ENCODE measurements at places on chromosomes 5 and 9.

DNA sequence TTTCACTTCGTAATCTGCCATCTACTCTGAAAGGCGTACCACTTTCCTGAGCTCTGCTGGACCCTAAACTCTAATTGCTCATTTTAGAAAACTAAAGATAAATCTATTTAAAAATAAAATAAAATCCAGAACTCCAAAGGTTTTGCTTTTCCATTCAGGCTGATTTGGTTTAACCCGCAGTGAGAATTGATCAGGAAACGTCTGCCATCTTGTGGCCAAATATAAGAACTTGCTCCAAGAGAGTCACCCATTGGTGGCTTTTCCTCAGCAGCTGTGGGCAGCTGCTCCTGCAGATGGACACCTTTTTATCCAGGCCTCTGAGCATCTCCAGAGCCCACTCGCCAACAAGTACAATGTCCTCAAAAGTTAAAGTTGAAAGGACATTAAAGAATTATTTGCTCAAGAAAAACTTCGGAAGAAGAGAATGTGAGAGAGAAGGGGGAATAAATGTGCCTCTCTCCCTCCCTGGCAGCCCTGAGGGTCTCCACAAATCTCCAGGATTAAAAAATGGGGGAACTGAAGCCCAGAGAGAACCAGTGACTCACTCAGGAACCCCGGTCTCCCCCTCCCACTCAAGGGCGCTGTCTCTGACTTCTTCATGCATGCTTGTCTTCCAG is 4.1 kb downstream of the SAXO1 start:
- no peak for DNase-seq

- no peak for DNase-seq
These were observed 29.3 kb upstream of the SELENOP start for GRCh38 chr5:42840842-42841567.

GRCh38 chr5:16773991-16774390 is 157.2 kb upstream of the RETREG1 start:
- DNase-seq, result no peak

GRCh38 chr9:112325127-112325526 is 8.3 kb downstream of the PTBP3 start:
- no peak for DNase-seq

DNA sequence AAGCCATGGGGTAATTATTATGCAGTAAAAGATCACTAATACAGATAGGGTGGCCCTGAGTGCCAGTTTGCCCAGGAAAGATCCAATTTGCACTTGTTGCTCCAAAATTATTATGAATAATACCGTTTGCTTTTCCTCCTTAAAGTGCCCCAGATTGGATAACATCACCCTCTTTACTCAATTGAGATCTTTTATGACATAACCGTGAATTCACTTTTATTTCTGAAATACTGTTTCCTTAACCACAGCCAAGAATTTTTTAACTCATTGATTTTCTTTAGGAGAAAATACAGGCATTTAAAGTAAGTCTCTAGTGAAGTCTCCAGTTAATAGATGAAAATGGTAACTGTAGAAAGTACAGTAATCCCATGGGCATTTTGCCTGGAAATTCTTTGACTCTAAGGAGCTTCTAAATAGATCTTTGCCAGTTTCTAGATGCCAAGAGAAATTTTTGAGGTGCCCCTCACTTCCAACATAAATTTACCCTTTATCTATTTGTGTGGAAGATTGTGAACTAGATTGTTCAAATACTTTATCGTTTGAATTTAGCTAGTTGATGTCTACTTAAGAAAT is 99.2 kb downstream of the UHRF2 start:
- no peak for DNase-seq

- DNase-seq, result no peak
These were observed 243.8 kb upstream of the IRX4 start for GRCh38 chr5:2126512-2126911.

DNA sequence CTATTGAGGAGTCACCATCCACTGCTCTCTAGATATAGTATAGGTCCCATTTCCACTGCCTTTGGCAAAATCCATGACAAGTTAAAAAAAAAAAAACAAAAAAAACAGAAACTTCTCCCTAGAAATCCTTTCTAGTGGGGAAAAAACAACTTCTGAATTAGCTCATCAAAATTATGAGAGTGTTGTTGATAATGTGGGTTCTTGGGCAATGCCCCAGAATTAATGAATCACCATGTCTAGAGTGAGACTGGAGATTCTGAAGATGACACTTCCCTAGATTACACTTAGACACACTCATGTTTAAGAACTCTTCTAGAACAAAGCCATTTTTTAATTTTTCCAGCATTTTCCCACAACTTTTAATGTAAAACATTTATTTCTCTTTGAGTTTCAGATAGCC is 728.0 kb upstream of the C9orf72 start:
- no peak for DNase-seq

DNA sequence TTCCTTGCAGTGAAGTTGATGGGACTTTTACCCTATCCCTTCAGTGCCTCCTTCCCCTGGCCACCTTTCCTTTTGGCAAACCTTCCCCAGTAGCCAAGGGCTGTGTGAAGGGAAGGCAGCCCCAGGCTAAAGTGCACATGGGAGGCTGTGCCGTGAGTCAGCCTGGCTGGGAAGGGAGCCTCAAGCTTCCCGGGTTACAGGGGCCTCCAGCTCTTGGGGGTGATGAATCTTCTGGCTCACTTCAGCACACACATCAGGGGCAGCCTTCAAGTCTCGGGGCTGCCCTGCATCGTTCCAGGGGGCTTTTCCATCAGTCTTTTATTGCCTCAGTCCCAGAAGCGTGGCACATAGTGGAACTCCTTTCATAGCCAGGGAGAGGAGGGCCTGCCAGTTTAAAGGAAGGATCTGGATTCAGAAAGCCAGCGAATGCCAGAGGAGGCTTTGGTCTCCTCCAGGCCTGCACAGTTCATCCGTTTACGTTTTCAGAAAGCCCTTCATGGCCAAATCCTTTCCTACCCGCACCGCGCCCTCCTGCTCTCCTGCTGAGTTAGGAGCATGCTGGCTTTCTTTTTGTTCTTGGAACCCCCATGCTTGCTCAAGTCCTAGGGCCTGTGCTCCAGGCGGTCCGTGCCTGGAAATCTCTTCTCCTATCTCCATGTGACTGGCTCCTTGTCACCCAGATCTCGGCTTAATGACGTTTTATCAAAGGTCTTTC is 134.8 kb upstream of the KLF4 start:
- no peak for DNase-seq

- DNase-seq, result no peak
These were observed 140.5 kb upstream of the RUSC2 start for GRCh38 chr9:35349287-35349990.

DNA sequence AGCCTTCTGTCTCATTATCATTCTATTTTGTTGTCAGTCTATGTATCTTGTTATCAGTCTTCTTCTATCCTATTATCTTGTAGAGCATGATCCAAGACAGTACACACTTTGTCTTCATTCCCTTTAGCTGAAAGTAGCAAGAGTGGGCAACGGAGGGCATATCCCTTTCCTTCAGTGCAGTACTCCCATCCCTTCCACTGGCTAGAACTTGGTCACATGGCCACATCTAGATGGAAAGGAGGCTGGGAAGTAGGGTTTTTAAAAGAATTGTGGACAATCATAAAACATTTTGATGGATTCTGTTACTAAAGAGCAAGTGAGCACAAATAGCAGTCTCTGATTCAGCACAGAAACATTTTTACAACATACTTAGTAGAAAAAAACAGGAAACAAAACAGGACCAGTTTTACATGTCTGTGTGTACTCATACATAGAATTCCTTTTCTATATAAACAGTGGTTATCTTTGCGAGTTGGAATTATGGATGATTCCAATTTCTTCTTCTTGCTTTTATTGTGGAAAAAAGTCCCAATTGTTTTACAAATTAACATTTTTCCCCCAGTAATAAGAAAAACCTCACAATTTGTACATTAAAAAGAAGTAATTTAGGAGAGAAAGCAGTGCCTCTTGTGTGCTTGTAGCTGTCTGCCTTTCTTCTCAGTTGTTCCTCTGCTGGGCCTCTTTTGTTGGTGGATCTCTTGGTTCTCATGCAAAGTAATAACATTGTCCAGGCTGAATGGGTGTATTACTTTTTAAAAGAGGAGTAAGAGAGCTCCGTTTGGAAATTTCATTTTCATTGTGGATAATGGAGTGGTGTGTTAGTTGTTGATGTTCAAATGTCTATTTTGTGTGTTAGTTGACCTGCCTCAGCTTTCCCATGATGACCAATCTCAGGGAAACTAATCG is 410.9 kb upstream of the TRPC7 start:
- no peak for DNase-seq

DNA sequence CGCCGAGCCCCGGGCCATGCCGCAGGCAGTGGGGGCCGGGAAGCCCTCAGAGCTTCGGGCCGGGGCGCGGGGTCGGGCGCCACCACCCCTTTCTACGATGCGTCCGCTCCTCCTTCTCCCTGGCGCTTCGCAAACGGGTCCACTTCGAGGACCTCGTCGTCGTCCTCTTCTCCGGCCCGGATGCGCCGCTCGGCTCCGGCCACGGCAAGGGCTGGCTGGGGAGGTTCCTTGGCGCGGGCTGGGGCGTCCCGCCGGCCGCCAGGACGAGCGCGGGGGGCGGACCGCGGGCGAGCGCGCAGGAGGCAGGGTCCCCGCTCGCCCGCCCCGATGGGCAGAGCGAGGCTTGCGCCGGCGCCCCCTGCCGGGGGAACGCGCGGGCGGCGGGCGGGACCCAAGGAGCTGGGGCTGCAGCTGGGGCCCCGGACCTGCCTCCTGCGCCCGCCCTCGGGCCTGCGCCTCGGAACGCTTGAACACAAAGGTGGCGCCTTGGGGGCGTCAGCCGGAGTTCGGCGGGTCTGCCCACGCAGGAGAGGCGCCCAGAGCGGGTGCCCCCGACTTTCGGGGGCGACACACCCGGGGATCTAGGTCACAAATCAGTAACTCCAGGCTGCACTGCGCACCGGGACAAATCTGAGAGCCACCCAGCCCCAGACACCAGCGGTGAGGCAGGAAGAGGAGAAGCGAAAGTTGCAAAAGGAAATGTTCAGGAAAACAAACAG is at the start of gene ROR2:
Gene ROR2 (minus strand): TSS at position 283 of the 719 bp plus-strand sequence.
- no peak for DNase-seq

GRCh38 chr9:22244139-22245011 is 202.2 kb upstream of the DMRTA1 start:
- DNase-seq, result no peak

- no peak for DNase-seq
These were observed 95.0 kb downstream of the CFAP90 start for GRCh38 chr5:7755958-7756357.

DNA sequence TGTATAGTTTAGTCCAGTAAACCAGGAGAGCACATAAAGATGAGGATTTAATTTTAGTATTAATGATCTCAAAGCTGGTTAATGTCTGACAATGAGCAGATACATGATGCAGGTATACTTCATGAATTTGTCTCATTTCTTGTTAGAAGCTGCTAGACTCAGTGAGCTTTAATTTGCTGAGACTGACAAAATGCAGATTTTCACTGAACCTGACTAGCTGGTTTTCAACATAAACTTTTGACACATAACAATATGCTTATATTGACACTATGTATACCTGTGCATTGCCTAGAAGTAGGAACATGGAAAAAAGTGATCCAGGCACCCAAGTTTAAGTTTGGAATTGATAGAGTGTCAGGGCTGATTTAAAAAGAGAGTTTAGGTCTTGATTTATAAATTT is 10.8 kb downstream of the UBLCP1 start:
- DNase-seq, result no peak

- no peak for DNase-seq
These were observed 12.5 kb upstream of the COL5A1 start for GRCh38 chr9:134629061-134629585.

GRCh38 chr5:1807451-1808185 is 6.4 kb downstream of the NDUFS6 start:
- no peak for DNase-seq

DNA sequence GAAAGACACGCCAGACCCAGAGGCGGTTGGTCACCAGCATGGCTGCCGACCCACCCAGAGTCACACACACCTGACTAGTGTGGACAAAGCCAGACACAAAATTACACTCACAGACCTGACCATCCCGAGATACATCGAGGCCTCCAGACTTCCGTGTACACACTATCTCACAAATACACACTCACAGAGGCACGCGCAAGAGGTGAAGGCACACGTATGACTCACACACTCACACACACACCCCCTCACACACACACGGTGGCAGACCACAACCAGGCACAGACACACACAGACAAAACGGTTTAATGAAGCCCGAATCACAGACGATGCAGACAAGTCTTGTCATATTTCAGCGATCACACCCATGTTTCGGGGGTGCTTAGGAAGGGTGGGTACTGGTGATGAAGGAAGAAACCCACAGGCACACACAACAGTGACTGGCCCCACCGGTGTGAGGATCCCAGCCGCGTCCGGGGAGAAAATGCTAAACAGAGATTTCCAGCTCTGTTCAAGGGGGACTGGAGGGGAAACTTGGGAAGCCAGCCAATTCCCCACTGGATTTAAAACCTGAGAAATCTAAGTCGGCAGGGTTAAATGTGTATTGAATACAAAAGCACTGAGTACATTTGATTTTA is 51.3 kb downstream of the CRB2 start:
- DNase-seq, result no peak

- DNase-seq, result no peak
These were observed 138.1 kb downstream of the ATPSCKMT start for GRCh38 chr5:10111571-10111970.

- DNase-seq, result no peak
These were observed 368 bp upstream of the CCDC180 start for GRCh38 chr9:97307091-97307490.

DNA sequence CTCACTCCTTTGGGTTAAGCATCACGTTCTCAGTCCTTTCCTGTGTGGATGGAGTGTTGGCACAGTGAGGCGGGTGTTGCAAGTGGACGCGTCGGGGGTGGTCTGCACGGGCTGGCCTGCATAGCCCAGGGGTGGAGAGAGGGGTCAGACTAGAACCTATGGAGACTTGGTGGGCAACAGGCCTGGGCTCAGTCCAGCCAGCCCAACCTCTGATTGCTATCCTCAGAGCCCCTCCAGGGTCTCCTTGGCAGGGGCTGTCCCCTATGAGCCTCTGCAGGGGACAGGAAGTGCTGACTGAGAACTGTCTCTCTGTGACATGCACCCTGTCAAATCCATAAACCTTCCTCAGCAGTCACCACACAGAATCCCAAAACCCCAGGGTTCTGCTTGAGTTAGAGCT is 2.3 kb downstream of the DCANP1 start:
- no peak for DNase-seq

- DNase-seq, result no peak
These were observed 34.7 kb downstream of the LMNB1 start for GRCh38 chr5:126811515-126812198.

GRCh38 chr9:112809351-112809848 is 58.8 kb downstream of the SNX30 start:
- DNase-seq, result no peak

DNA sequence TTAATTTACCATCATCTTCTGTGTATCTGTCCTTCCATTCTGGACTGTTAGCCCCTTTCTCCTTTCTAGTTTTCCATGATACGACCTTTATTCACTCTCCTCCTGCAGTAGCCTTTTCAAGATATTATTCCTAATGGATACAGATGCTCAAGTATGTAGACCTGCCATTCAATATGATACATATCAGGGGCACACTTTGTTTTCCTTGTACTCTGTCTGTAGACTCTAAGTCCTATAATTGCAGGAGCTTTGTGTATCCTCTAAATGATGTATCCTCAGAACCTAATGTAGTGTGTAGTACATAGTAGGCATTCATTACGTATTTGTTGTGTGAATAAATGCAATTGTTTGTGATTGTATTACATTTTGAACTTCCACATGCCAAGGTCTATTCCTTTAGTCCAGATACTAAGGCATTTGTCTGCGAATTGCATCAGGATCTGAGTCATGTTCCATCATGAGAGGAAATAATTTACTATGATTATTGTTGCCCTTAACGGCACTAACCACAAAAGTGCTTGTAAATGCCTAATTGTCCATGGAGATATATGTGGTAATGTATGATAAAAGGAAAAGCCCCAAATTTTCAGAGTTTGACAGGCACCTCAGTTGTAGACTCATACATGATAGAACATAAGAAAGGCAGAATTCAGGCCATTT is 57.1 kb upstream of the IZUMO3 start:
- DNase-seq, result no peak

Measured in NCI-H1436 treated with DMSO at 0.1 percent for 48 hours (cell line).